AG04450 (cell line): ENCODE measurements at places on chromosomes 3 and 15.

GRCh38 chr3:55198554-55198953 lies 270.7 kb upstream of the LRTM1 start:
- peak; percentile 92 for DNase-seq

DNA sequence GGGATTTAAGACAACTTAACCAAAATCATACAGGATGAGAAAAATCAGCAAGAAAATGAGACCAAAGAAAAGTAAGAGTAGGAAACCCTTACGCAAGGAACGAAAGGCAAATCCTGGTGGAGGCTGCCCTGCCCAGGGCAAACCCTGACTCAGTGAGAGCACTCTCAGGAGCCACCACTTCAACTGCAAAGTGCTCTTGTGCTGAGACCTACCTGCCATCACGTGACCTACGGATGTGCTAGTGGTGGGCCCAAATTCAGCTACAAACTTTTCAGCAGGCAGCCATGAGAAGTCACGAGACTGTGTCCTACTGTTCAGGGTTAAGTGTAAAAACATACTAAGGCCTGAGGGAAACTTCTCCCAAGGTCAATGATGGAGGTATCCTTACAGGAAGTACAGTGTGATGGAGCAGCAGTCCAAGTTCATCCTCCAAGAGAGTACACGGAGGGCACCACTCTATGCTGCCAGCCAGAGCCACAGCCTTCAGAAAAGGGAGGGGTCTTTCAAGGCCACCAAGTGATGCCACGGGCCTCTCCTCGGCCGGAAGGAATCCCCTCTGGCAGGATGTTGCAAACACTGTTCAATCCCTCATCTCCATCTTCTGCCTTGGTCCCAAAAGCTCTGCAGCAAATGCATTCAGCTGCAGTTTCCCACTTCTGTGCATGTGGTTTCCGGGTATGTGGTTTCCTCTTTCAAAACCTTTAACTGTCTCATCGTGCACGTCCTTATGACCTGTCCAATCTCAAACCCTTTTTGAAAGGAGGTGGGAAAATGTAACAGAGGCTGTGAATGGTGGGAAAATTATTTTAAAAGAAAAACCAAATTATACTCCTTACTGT lies 9.5 kb downstream of the CHSY1 start:
- DNase-seq: no peak

GRCh38 chr3:156792945-156793344 lies 33.2 kb upstream of the LEKR1 start:
- no peak for DNase-seq

- DNase-seq: peak; percentile 82
Measured at GRCh38 chr3:129829640-129830039, 63.9 kb downstream of the TMCC1 start.

DNA sequence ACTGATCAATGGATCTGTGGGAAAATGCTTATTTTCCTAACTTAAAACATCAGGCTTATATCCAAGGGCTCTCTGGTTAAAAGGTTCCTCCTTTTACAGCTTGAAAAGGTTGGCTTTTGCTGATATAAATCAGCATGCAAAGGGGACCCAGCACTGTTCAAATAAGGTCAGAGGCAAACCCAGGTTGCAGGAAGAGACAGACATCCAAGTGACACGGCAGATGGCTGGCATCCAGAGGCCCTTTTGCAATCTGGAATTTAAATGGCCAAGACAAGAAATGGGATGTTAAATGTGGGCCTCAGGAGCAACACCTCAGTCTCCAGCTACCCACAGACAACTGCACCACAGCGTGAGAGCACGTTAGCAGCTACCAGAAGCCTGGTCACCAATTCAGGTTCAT lies 6.3 kb downstream of the SH3BP5 start:
- DNase-seq: no peak

GRCh38 chr3:109644746-109645145 lies 307.4 kb upstream of the DPPA4 start:
- DNase-seq: no peak

GRCh38 chr3:126930936-126931600 lies 51.8 kb upstream of the PLXNA1 start:
- no peak for DNase-seq

DNA sequence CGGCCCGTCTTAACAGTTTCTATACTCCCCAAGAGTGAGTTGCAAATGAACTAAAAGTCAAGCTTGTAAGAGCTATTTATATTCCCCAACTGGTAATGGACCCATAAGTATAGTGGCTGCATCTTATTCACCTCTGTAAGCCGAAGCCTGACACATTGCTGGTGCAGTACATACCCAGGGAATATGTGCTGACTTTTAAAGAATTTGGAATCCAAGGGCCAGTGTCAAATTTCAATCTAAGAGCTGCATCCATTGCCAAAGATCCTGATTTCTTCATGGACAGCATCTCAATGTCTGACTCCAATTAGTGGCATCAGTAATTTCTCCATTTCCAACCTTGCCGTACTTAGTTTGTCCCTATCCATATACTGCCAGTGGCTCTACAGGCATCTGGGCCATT lies 42.0 kb downstream of the FRMD4B start:
- no peak for DNase-seq

DNA sequence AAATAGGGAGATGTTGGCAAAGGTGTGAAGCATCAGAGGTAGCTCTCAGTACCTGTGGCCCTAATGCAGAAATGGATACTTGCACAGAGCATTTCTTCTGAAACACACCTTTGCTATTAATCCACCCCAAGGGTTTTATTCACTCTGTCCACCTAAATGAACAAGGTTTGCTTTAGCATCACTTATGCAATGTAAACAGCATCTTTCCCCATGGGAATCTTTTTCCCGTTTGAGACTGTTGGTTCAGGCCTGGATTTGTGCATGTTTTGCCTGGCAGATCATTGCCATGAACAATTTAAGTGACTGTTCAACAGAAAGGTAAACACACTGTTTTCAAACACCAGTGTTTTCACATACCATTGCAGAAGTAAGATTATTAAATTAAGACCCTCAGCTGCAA lies 508.3 kb downstream of the SOX2 start:
- no peak for DNase-seq

DNA sequence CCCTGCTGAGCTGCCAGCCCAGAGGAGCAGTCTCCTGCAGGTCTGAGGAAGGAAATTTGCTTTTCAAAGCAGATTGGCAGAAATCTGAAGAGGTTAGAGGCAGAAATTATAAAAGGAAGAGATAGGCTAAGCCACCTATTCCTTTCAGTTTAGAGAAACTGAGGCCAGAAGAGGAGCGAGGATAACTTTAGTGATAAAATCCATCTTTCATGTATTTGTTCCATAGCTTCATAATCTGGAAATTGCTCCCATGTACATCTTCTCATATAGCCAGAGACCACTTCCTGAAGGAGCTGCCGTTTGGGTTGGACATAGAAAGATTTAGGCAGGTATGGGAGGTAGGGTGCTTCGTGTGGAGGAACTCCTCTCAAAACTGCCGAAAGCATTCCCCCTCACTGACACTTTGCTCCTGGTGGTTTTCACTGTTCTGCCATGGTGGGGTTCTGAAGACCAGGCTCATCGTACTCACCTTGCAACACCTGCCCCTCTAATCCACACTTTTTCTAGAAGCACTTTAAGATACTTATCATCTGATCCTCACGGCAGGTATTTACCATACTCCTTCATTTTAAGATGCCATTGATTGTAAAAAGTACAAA lies 670 bp upstream of the ACAP2 start:
- DNase-seq: no peak

DNA sequence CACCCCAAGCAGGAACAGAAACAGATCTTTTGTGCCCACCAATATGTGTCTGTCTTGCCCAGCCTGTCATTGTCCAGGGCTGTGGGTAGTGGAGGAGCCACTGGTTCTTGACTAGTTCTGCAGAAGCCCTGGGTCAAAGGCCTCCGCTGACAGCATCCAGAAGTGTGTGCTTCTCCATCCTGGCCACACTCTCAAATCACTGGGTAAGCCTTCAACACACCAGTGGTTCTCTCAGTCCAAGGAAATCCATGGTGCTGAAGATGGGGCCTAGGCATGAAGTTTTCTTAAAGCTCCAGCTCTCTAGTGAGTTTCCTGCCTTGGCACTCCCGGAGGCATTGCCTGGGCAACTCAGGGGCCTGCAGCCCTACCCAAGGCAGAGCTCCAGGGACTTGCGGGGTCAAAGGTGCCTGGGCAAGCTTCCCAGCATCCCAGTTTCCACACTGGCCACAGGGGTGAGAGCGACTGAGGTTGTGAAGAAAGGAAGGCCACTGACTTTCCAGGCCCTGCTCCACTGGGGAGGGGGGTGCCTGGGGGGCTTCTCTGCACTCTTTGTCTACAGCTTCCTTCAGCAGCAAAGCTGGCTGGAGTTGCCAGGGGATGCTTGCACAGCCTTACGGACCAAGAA lies 37.9 kb upstream of the RPL32 start:
- no peak for DNase-seq

GRCh38 chr15:92076541-92076940 lies 223.0 kb downstream of the SLCO3A1 start:
- DNase-seq: no peak

DNA sequence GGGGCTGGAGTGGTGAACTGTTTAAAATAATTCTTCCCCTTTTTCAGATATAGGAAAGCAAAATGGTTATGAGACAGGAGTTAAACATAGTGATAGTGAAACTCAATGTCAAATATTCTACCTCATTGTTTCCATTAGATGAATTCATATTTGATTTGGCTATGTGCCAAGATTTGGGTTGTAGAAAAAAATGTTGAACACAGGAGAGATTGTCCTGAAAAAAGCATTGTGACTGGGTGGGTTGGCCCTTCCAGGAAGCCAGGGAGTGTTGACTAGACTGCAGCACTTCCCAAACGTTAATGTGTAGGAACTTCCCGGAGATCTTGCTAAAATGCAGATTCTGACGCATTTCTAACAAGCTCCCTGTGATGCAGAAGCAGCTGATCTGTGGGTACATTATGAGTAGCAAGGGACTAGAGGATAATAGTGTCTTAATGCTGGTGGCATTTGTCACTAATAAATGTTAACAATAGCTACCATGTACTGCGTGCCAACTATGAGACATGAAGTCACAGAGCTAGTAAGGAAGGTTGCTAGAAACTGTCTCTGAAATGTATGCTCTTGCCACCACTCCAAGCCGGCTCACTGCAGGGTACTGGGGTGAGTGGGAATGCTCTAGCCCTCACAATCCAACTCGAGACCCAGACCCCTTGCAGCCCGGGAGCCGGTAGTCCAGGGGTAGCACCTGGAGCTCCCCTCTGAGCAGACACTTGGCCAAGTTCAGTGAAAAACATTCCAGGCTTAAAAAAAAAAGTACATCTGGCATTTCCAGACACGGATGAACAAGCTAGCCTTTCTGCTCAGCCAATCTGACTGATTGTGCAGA lies 120.6 kb downstream of the CD47 start:
- no peak for DNase-seq

DNA sequence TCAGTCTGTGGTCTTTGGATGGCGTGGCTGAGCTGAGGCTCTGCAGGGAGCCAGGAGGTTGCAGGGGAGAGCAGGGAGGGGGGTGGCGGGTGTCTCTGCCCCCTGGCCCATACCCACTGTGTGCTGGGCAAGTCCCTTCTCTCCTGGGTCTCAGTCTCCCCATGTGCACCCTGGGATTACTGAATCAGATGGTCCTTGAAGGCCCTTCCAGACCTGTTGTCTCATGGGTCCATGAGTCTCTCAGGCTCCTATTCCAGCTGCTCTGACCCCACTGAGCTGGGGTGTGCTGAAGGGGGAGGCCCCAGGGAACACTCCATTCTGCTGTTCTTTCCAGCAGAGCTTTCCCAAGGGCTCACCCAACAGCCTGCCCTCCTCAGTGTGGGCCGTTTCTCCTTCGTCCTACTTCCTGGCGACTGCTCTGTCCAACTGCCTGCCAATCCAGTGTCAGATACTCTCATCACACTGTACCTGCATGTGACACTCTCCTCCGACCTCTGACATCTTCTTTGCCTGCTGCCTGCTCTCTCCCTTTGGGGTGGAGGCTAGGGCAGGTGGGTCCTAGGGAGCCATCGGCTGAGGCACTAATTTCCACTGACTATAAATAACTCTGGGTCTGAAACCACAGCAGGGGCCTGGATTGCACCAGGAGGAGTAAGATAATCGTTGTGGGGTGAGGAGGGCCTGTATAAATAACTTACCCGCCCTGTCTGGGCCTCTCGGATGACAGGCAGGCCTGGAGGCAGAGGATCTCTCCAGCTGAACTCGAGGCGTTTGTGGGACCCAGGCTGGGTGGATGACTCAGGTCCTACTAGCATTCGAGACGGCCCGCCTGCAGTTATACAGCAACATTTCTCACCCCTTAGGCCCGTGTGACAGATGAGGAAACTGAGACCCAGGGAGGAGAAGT lies 67.1 kb downstream of the ATP2B2 start:
- DNase-seq: peak; percentile 82

DNA sequence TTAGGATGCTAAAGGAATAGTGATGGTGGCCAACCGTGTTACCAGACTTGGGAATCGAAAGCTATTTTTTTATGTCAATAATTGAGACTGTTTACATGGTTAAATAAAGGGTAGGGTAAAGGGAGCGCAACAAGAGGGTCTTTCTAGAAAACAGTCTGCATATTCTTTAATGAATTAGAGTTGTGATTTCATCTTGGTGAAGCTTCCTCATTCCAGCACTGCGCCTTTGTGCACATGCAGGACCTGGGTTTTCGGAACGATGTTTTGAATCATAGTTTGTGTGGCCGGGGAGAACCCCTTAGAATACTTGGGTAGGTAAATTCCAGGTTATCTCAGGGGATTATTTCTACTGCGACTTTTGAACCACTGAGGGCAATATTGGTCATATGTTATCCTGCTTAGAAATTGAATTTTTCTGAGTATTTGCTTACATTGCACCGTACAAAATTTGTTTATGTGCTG lies 1.3 kb downstream of the PIK3CA start:
- no peak for DNase-seq

GRCh38 chr3:176075046-176075445 lies 1122.2 kb downstream of the TBL1XR1 start:
- DNase-seq: no peak

GRCh38 chr3:192001218-192001617 lies 540.3 kb downstream of the PYDC2 start:
- DNase-seq: no peak

DNA sequence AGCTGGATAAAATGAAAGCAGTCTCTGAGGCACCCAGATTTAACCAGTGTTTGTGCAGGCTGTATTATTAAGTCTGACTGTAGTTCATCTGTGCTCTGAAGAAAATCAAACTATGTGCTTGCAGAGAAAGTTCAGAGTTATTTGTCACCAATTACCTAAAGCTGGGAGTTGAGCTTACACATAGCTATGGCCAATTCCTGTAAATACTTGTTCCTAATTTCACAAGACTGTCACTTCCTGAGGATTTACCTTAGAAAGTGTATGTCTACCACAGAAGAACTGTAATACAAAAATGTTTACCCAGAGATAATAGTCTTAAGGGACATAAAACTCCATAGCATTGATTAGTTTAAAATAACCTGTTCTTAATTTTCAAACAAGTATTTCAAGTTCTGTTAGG lies 628.4 kb upstream of the TGFBR2 start:
- no peak for DNase-seq

GRCh38 chr3:123586131-123586530 lies 1.3 kb upstream of the HACD2 start:
- no peak for DNase-seq

- DNase-seq: no peak
Measured at GRCh38 chr15:41323611-41324010, 8.8 kb downstream of the OIP5 start.

- no peak for DNase-seq
Measured at GRCh38 chr15:100877551-100877950, 2.1 kb upstream of the ALDH1A3 start.

GRCh38 chr15:73900095-73900712 lies 26.1 kb upstream of the LOXL1 start:
- no peak for DNase-seq

GRCh38 chr3:191944835-191945234 lies 483.9 kb downstream of the PYDC2 start:
- DNase-seq: no peak

GRCh38 chr3:13047296-13048165 lies 25.7 kb downstream of the IQSEC1 start:
- DNase-seq: no peak
